ENCODE measurements at places on chromosomes 5 and 9. TPM values are rescaled to one million over a fixed set of nuclear protein-coding genes. Genes with fewer than 3 reads are reported as not detected.

- no peak for DNase-seq
These were observed 32.5 kb downstream of the OR1J1 start for GRCh38 chr9:122445155-122445749.

IL9 gene
- not detected for total RNA-seq

GRCh38 chr9:137478962-137479861 is 20.1 kb upstream of the NSMF start:
- no peak for DNase-seq

PRDM9 gene
- not detected for total RNA-seq

SNX30 gene
- 66.9 TPM for total RNA-seq

- no peak for DNase-seq
These were observed 264.1 kb downstream of the GLIS3 start for GRCh38 chr9:4035777-4036176.

GRCh38 chr9:110356639-110357395 is 19.2 kb upstream of the TXNDC8 start:
- DNase-seq, result no peak

- DNase-seq, result no peak
These were observed 121.0 kb downstream of the JAKMIP2 start for GRCh38 chr5:147661541-147661940.

- DNase-seq, result no peak
These were observed 52.3 kb upstream of the MTAP start for GRCh38 chr9:21750021-21750735.

DNA sequence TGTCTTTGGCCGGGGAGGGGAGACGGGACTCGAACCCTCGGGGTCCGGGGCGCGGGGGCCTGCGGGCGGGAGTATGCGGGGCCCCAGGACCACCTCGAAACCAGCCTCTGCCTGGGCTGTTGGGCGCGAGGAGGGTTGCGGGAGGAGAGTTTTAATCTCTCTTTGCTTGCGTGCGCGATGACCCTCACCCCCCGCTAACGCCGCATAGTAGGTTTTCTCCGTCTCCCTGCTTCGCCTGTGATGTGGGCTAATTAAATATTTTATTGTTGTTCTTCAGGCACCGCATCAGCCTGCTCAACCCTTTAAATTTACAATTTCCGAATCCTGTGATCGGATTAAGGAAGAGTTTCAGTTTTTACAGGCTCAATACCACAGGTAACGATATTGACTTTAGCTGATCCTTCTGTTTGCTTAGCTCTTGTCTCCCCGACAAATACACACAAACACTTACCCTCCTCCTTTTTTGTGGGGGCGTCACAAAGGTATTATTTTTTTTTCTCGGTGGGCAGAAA is 1.7 kb downstream of the TLE4 start:
- DNase-seq, result no peak

DNA sequence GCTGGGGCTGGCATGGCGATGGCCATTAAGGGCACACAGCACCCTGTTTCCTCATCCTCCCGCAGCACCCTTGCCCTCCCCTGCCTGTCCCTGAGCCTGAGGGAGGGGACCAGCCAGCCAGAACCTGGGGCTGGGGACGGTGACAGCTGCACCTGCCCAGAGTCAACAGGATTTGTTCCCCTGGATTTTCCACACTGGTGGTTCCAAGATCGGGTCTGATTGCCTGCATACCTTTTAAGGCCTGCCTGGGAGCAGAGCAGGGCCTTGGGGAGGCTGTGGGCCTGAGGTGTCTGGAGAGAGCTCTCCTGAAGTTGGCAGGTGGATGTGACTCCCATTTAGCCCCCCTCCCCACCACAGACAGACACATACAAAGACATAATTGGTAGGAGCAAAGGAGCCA is 61.0 kb upstream of the C5orf58 start:
- no peak for DNase-seq

GPX8 gene
- 5.5 TPM for total RNA-seq

LCN9 gene
- not detected for total RNA-seq

GRCh38 chr5:133140311-133140710 is 88.5 kb downstream of the HSPA4 start:
- DNase-seq, result no peak

DNA sequence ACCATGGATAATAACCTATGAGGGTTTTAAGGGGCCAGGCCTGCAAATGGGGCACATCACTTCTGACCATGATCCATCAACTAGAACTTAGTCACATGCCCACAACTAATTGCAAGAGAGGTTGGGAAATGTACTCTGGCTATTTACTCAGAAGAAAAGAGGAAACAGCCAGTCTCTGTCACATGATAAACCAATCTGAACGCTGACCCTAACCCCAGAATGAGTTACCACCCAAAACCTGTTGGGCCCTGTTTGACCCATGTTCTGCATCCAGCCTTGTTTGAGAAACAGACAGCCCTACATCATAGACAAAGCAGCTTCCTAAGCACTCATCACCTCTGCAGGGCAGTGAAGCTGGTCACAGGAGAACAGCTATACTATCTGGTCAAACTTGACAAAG is 5.8 kb downstream of the MACROH2A1 start:
- DNase-seq, result peak; percentile 58

TLX3 gene
- total RNA-seq, result not detected

MLANA gene
- not detected for total RNA-seq

DNA sequence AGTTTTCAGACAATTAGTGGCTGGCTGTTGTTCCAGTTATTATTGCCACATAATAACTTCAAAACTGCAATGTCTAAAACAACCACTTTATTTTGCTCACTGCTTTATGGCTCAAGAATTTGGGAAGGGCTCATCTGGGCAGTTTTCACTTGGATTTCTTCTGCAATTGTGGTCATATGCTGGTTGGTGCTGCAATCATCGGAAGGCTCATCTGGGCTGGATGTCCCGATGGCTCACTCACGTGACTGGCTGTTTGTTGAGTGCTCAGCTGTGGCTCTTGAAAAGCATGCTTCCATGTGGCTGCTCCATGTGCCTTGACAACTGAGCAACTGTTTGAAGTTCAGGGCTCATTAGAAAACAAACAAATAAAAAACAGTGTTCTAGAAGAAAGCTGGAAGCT is 1032.5 kb downstream of the DTWD2 start:
- DNase-seq, result no peak

DNA sequence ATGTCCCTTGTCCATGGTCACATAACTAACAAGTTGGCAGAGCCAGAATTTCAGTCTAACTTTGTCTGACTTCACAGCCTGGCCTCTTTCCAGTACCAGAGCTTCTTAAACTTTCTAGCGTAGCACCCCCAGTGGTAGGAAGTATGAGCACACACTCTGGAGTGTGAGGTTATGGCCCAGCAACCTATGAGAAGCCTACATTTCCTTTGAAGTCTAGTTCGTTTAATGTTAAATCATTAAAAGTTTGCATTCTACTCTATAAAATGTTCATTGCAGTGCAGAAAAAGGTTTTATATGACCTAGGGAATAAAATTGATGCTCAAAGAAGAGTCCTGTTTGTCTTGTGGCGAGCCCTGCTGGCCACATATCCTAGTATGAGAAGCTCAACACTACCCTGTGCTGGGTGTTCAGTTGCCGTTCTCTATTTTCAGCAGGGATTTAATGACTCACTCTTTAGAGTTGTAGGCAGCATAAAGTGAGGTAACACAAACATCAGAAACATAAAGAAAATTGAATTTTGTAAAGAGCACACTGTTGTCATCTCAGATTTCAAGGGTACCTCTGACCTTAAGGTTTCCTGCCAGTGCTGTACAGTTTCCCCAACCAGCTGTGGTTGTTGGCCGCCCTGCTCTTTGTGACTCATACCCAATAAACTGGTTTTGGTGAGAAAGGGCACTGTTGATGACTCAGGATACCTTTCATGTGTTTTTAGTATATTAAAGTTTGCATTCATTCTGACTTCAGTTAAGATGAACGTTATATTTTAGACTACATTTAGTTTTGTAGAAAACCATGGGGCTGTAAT is 14.3 kb downstream of the MCCC2 start:
- no peak for DNase-seq

DNA sequence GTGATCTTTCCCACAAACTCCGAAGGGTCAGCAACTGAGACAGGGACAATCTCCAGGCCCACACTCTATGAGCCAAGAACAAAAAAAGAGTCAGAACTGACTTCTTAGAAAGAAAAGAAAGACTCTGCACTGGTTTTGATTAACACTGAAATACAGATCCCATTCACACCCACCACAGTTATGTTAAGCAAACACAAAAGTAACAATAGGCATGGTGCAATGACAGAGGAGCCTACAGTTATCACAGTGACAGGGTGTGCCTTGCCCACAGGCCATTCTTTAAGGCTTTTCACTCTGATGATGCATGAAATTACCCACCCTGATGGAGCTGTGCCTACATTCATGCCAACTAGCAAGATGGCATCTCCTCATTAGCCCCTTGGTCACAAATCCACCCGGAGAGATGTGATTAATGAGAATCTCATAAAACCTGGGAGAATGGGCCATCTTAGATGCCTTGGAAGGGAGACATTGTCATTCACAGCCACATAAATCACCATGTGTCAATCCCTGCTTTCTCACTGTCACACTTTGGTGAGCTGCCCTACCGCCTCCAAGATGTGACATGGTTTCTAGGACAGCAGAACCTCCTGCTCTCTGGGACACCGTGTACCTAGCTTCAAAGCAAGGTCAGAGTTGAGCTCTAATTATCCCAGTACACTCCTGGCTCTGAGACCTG is 27.6 kb upstream of the FSTL4 start:
- DNase-seq, result no peak

DNA sequence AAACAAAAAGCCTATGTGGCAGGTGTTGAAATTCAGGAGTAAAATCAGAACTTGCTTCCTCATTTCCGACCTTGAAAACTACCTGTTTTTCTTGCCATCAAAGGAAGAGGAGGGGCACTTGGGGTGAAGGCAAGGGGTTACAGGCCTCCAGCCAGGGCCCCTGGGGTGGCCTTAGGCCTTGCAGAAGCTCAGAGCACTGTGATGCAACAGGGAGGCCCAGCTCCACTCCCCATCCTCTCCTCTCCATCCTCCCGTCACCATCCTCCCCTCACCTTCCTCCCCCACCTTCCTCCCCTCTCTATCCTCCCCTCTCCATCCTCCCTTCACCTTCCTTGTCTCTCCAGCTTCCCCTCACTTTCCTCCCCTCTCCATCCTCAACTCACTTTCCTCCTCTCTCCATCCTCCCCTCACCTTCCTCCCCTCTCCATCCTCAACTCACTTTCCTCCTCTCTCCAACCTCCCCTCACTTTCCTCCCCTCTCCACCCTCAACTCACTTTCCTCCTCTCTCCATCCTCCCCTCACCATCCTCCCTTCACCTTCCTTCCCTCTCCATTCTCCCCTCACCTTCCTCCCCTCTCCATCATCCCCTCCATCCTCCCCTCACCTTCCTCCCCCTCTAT is 111.6 kb downstream of the WNK2 start:
- DNase-seq, result no peak

DNA sequence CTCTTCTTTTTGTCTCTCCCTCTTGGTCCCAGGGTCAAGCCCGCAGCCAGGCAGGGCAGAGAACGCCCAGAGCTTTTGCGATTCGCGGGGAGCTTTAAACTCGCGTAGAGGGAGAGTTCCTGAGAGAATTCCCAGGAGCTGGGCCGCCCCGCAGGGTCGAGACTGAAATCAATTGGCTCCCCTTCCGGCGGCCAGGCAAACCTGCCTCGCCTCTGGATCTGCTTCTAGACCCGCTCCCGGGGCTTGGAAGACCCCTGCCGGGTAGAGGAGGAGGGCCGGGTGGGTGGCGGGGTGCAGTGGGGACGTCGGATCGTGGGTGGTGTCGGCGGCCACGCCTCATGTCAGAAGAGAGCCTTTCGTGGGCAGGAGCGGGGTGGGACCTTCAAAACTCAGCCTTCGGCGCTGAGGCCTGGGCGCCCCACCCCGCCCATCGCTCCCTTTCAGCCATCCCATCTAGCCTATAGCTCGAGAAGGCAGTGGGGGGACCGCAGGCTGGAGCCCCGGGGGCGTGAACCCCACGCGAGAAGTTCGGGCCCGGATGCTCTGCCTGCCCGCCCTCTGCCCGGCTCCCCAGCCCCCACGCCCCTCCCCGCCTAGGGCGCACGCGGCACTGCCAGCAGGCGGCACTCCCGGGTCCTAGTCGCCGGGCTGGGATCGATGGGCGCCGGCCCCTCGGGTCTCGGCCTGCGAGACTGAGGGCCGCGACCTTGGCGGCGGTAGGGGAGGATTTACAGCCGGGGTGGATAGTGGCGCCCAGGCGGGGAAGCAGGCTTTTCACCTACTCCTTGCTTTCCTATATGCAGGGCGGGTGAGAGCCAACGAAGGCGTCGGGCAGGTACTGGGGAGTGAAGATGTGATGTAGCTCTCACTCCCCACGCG is 6.1 kb downstream of the PRDM6 start:
- peak; percentile 85 for DNase-seq

C1QTNF3 gene
- 3.2 TPM for total RNA-seq

DNA sequence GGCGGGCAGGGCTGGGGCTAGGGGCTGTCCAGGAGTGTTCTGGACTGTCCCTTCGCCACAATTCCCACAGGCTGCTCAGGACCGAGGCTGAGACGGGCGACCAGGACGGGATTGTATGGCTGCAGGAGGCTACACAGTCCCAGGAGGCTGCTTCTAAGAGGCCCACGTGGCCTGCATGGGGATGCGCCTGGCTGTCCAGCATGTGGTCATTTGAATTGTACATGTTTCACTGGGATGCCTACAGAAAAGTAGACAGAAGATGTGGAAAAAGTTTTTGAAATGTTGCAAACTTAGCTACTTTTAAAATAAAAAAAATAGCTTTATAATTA is 32.6 kb upstream of the SPTLC1 start:
- DNase-seq, result peak; percentile 55

- DNase-seq, result no peak
These were observed 559.1 kb downstream of the CSNK1G3 start for GRCh38 chr5:124071039-124071438.

MYMK gene
- total RNA-seq, result not detected

TNC gene
- 7.3 TPM for total RNA-seq

- peak; percentile 20 for DNase-seq
These were observed 11.1 kb downstream of the GRIN1 start for GRCh38 chr9:137149942-137150616.

GRCh38 chr9:125646621-125647100 is 60.3 kb downstream of the MAPKAP1 start:
- no peak for DNase-seq

HTR4 gene
- total RNA-seq, result not detected

DNA sequence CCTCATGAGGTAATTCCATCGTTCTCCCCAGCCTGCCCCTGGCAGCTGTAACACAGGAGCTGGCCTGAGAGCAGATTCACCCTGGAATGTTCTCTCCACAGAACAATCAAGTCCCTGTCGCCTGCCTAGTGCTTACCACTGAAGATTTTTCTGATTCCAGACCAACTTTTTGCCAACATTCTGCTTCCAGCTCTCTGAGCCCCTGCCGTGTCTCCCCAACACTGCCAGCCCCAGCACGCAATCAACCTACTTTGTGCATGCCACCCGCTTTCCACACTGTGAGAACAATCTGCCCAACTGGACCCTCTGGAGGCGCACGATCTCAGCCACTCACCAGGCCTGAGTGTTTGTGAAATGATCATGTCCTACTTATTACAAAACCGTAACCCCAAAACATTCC is 62.6 kb downstream of the PSMB7 start:
- DNase-seq, result peak; percentile 2

SLC6A19 gene
- total RNA-seq, result not detected

- no peak for DNase-seq
These were observed 166.4 kb upstream of the SMIM23 start for GRCh38 chr5:171619196-171619595.

GRCh38 chr9:35816708-35817107 is 1.9 kb upstream of the HINT2 start:
- no peak for DNase-seq
